Frontal cortex (tissue), 4 donors: ENCODE measurements at places on chromosomes 3 and 15.

DNA sequence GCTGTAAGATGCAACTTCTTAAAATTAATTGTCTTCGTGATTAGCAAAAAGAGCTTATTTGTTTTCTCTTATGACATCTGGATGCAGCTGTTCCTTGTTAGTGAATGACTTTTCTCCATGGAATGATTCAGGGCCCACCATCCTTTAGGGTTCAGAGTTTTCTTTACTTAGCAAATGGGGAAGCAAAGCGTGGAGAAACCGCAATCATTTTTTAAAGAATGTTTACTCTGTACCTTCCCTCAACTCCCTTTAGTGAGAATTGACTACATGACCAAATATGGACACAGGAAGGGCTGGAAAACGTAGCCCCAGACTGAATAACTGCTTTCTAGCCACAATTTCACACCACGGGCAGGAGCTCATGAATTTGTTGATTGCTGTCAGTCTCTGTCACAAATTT, 130.1 kb downstream of the EDEM1 start:
- no peak for DNase-seq

DNA sequence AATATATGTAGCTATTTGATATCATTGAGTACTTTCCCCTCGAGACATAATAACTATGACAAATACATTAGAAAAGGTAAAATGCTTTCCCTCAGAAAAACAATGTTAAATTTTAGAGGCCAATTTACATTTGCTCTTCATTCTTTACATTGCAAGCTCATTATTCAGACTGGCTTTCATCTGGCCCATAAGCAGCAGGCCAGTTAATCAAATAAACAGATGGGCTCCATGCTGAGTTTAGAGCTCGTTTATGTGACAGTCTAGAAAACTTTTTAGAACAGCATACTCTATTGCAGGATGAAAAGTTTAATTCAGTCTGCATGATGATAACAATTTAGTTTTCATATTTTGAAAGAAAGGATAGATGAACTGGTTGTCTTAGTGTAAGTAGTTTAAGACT, 150.6 kb downstream of the DUT start:
- no peak for DNase-seq

DNA sequence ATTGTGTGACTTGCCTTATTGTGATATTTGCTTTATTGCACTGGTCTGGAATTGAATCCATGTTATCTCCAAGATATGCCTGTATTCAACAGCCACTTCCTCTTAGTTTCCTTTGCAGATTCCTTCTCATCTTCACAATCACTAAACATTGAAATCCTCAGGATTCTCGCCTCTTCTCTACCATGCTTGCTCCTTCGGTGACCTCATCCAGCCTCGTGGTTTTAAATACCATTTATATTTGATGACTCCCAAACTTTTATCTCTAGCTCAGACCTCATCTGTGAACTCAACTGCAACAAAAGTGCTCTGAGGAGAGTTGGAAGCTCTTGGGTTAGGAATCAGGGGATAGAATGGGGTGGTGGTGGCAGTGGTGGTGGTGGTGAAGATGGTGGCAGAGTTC, 19.9 kb downstream of the POLR2M start:
- DNase-seq, result no peak

- no peak for DNase-seq
These were observed 23.9 kb upstream of the AP4E1 start for GRCh38 chr15:50884540-50884939.

DNA sequence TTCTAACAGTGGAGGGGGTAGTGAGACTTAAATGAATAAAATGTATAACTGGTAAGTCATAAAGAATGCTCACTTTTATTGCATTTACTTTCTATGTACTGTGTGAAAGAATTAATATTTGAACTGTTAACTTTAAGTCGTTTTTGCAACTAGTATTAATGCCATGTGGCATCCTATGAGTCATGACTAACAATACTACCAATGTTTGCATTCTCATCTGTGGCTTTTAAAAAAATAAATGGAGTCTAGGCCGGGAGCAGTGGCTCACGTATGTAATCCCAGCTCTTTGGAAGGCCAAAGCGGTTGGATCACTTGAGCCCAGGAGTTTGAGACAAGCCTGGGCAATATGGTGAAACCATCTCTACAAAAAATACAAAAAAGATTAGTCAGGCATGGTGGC, 5.2 kb downstream of the C3orf49 start:
- no peak for DNase-seq

DNA sequence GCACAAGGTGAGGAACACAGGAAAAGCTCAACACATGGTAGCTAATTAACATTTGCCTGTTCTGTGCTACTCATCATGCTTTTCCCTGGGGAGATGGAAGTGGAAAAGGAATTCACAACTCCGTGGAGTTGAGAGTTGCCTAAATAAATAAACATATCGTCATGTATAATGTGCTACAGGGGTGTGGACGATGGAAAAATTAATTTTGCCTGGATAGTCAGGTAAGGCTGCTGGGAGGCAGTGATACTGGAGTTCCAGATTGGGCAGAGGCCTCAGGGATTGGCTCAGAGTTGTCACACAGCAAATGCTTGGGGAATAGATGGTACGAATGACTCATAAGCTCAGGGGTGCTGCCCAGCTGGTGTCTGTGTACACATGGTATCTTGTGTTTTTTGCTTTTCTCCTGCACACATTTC, 3.1 kb upstream of the ABHD6 start:
- DNase-seq, result no peak

DNA sequence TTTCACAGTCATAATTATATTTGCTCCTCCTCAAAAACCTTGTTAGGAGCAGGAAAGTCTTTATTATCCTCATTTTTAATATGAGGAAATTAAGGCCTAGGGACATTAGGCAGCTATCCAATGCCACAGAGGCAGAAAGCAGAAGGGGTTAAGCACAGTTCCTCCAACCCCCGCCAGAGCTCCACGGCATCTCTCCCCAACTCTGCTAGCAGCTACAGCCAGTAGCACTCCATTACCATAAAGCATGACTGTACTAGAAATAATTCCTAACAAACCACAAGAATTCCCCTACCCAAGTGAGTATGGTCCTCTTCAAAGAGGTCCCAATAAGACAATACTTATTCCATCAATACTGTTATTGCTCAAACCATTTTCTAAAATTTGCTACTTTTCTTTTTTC, 9.8 kb downstream of the HEG1 start:
- no peak for DNase-seq

DNA sequence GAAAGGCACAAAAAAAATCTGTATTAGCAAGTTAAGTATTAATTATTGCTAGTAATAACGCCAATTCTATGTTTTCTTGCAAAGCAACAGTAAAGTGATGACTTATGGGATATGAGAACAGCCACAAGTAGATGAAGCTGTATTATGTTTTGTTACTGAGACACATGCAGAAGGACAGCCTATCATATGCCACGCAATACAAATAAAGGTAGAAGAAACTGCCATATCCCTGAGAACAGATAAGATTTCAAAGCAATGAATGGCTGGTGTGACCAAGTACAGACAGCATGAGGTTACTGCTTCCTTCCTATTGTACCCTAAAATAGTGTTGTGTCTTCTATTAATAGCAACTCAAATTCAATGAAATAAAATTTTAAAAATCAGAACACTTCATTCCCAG, 26.7 kb downstream of the STAG1 start:
- DNase-seq, result no peak

DNA sequence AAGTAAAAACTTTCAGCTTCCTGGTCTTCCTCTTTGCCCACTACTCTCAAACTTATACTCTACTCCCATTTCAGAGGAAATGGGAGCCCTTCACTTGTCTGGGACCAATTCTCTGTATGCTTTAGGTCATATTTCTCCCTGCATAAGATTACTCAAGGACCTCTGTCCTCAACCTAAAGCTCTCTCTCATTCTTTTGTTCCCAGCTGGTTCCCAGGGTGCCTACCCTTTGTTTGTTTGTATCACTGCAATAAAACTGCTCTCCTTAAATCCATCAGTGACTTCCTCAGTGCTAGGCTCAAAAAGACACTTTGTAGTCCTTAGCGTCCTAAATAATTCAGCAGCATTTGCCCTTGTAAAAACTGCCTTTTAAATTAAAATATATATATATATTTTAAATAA, 2.9 kb downstream of the NGRN start:
- DNase-seq, result no peak

DNA sequence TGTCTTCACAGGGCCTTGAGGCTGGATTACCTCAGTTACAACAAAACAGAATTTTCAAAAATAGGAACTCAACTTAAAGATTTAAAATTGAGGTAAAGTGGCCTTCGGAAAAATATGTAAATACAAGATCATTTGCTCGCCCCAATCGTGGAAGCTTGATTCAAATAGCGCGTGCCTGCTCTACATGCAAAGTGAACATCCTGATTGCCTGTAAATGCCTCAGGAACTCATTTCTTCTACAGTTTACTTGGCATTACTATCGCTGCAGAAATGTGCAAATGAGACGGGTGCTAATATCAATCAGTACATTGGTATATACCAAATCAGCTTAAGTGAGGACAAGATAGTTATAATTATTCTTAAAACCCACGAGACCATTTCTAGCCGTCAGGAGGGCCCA, 159.2 kb downstream of the XXYLT1 start:
- no peak for DNase-seq

- DNase-seq, result no peak
These were observed 120.7 kb upstream of the MDFIC2 start for GRCh38 chr3:70433091-70433490.

DNA sequence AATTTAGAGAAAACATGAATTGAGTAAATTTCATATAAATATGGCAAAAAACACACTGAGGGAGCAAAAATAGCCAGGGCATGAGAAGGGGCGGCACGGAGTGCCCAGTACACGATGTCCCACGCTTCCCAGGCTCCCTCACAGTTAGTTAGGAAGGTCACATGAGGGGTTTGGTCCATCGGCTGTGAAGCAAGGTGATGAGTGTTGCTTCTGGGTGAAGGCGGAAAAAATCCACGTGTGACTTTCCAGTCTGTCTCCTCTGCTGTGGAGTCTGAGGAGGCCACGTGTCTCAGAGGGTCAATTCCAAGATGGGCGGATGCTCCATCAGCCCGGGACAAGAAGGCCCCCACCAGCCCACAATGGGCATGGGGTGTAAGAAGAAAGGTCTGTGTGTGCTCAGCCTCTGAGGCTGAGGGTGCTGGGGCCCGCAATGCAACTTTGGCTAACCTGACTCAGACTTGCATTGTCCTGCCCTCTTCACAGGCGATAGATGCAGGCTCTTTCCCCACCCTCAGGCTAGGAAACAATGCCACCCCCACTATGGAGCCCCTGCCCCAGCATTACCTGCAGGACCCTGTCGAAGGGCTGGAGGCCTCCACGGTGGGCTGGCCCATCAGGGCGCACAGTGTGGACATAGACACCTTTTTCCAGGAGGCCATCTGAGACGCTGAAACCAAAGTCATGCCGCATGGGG, 45.7 kb downstream of the GRIP2 start:
- no peak for DNase-seq
